ENCODE measurements at places on chromosomes 5 and 9. TPM values are rescaled to one million over a fixed set of nuclear protein-coding genes. Genes with fewer than 3 reads are reported as not detected.

Gene SLC25A2
- total RNA-seq, result 0.72 TPM

Gene VCAN
- 1,493 TPM for total RNA-seq

Gene PCDHA11
- total RNA-seq, result 0.08 TPM

Gene CD14
- total RNA-seq, result 0.36 TPM

Gene HSD17B3
- not detected for total RNA-seq

Gene ZNF366
- not detected for total RNA-seq

Gene FLT4
- not detected for total RNA-seq

Gene IRX4
- total RNA-seq, result not detected

Gene CCDC187
- total RNA-seq, result not detected

Gene JAKMIP2
- total RNA-seq, result 1.4 TPM

Gene CCDC171
- total RNA-seq, result 13.3 TPM

Gene PRSS3
- 5.7 TPM for total RNA-seq

Gene MORN5
- total RNA-seq, result not detected

Gene SELENOP
- total RNA-seq, result 58.1 TPM

Gene COL15A1
- total RNA-seq, result 25.1 TPM
